ENCODE measurements at places on chromosomes 13 and 19.

GRCh38 chr13:50936679-50937078, 27.1 kb downstream of the RNASEH2B start:
- no peak for DNase-seq

DNA sequence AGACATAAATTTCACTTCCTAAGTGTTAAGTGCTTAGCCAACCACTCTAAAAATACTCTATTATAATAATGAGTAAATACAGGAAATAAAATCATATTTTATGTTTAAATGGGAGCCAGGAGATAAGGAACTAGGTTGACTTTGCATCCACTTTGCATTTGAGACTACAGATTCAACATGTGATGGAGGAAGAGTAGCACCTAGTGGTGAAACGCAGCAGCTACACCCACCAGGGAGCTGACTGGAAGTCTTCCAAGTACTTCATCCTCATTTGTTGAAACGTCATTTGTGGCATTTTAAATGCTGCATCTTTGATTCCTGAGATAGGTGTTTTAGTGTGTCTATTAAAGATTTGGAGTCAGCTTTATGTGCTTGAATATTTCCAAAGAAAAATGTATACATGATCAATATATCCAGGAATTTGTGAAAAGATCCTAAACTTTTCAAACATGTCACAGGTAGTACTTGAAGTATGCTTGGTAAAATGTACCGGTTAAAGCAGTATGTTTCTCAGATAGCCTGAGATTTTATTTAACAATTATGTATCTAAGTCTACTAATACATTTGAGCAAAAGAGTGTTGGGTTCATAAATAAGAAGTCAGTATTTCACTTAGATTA, 17.4 kb upstream of the KCTD12 start:
- DNase-seq: no peak

GRCh38 chr19:49361438-49362047, 673 bp downstream of the TEAD2 start:
- DNase-seq: no peak

DNA sequence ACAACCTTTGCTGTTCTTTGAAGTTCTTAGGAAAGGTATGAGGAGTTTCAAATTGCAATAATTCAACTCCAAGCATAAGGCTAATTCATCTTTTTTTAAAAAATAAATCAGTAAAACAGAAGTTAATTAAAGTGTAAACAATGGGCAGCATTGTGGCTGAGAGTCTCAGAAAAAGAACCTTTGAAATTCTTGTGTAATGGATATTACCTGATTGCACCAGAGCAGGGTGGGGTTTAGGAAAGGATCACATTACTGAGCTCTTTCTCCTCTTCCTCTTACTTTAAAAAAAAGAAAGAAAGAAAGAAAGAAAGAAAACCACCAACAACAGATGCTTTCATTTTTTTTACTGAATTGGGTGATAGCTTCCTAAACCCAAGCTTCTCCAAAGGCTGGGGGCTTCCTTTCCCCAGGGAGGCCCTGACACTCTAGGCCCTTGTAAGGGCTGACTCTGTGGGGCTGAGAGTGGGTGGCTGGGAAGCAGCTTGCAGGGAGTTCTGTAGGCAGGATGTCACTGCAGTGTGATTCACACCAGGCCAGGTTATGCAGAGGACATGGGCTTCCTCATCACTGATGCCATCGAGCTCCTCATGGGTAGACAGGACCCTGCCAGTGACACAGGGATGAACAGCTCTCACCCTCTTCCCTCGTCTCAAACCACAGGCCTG, 564.5 kb downstream of the FGF9 start:
- DNase-seq: no peak

DNA sequence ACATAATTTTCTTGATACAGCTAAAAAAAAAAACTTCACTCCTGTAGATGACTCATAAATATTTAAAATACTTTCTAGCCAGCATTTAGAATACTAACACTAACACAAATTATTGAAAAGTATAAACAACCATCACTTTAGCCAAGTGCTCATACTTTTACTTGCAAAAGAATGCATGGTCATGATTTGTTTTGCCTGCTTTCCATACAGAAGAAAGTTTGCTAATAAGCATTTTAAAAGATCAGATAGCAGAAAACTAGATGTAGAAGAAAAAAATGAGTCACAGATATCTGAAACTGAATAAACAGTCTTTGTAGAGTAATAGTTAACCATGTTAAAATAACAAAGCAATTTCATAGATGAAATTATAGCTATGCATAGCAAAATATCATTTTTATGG, 2280.4 kb upstream of the PCDH20 start:
- DNase-seq: peak; percentile 19

DNA sequence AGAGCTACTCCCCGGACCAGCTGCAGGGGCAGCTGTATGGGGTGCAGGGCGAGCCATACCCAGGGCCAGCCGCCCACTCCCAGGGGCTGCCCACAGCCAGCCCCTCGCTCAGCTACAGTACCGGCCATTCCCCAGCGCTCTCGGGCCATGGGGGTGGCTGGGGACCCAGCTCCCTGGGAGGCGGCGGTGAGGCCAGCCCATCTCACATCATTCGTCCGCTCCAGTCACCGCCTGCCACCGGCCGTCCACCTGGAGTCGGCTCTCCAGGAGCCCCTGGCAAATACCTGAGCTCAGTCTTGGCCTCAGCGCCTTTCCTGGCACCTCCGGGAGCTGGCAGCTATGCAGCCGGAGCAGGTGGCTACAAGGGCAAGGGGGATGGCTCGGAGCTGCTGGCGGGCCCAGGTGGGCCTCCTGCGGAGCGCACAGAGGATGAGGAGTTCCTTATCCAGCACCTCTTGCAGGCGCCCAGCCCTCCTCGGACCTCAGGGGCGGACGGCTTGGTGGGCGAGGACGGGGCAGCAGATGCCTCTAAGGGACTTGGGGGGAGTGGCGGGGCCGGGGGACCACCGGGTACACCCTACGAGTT, 4.9 kb downstream of the PRR12 start:
- no peak for DNase-seq

GRCh38 chr19:8449830-8450229, 5.1 kb downstream of the HNRNPM start:
- DNase-seq: no peak

GRCh38 chr19:10334588-10335351, 1.4 kb upstream of the RAVER1 start:
- DNase-seq: peak; percentile 78

DNA sequence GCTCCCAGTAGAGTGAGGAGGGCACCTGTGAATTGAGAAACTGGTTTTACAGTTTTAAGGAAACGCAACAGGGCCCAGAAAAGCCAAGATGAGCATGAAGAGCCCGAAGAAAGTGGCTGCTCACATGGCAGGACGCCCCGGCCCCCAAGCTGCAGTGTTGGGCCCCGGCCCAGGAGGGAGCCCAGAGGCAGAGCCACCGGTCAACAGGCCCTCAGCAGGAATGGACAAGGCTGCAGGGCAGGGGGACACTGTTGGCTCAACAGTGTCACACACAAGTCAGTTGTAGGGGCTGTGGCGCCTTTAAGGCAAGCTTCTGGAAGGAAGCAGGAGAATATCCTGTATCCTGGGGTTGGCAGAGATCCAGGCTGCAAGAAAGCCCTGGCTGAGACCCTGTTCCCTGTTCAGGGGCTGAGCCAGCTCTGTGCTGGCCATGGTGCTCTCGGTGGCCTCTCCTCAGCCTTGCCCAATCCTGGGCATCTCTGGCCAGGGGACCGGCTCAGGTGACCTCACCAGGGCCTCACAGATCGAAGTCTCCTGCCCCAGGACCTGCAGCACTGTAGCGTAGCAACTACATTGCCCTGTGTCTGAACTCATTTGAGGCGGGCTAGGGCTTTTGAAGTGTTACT, 28.0 kb downstream of the UPF1 start:
- no peak for DNase-seq

DNA sequence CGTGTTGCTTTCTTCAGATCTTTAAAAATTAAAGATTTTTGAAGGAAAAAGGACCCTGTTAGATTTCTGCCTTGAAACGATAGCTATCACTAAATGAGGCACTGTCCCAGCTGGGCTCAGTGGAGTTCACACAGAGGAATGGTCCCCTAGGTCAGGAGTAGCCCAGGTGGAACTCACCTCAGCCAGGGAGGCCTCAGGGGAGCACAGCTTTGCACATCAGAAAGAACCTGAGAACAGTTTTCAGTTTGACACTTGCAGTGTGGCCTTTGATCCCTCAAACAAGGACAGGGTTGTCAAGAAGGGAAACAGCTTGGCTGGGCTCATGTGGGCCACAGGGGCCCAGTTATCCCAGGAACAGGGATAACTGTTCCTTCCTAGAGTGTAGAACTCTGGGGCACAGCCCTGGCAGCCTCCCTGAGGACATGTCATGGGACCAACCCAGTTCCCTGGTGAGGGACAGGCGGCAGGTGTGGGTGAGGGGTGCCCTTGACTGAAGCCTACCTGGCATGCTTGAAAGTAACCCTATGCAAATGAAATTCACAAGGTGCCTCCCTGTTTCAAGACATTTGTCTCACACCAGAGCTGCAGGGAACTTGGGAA, 59.4 kb downstream of the CHST8 start:
- no peak for DNase-seq

DNA sequence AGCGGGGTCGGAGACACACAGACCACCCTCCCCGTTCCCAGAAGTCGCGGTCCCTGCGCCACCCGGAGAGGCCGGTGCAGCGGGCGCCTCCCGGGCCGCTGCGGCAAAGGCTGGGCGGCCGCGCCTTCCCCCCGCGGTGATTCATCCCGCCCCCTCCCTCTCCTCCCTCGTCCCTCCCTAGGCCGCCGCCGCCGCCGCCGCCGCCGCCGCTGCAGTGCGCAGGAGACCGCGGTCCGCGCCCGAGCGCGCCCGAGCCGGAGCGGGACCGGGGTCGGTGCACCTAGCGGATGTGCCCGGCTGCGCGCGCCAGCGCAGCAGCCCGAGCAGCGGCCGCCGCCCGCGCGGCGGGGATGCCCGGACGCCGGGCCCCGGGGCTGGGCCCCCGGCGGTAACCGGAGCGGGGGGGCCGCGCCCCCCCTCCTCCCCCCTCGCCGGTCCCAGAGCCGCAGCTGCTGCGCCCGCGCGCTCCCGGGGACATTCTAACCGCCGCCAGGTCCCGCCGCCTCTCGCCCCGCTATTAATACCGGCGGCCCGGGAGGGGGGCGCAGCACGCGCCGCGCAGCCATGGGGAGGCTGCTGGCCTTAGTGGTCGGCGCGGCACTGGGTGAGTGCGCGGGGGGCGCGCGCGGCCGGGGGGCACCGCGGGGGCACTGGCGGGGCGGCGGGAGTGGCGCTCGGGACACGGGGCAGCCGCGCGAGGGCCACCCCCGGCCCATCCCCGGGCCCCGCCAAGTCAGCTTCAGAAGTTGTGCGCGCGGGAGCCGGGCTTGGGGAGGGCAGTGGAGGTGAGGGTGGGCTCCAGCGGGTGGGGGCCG, at the start of gene SCN1B:
Gene SCN1B, plus strand, starts transcription at position 214 of the 815 bp plus-strand sequence. Its CDS starts 351 bp downstream, at position 565.
- no peak for DNase-seq

GRCh38 chr19:54952591-54953344, 5.4 kb upstream of the NLRP7 start:
- peak; percentile 65 for DNase-seq

DNA sequence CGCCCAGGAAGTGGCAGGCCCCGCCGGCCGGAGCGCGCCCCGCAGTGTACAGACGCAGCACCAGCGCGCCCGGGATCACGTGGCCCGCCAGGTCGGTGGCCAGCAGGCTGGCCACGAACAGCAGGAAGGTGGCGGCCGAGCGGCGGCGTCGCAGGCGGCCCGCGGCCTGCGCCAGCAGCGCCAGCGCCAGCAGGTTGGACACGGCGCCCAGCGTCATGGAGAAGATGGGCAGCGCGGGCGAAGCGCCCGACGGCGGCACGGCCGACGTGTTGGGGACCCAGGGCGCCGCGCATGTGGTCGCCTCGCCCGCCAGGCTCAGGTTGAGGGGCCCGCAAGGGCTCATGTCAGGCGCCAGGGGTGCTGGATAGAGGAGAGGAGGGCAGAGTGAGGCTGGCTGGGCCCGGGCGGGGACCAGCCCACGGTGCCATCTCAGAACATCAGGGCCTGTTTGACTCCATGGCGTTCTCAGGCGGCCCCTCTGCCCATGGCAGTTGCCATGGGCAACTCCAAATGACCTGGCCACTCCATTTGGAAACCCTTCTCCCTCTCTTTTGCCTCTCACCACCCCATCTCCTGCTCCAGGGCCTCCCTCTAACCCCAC, 1.1 kb downstream of the PTGER1 start:
- no peak for DNase-seq

- DNase-seq: no peak
These were observed 573.8 kb upstream of the MIR17HG start for GRCh38 chr13:90773681-90774080.

GRCh38 chr19:11421371-11422098, 2.4 kb upstream of the RGL3 start:
- no peak for DNase-seq

- no peak for DNase-seq
These were observed 7.2 kb downstream of the FBXL3 start for GRCh38 chr13:77019756-77020155.

- DNase-seq: no peak
These were observed 83.6 kb upstream of the ARHGEF7 start for GRCh38 chr13:111031531-111031961.

DNA sequence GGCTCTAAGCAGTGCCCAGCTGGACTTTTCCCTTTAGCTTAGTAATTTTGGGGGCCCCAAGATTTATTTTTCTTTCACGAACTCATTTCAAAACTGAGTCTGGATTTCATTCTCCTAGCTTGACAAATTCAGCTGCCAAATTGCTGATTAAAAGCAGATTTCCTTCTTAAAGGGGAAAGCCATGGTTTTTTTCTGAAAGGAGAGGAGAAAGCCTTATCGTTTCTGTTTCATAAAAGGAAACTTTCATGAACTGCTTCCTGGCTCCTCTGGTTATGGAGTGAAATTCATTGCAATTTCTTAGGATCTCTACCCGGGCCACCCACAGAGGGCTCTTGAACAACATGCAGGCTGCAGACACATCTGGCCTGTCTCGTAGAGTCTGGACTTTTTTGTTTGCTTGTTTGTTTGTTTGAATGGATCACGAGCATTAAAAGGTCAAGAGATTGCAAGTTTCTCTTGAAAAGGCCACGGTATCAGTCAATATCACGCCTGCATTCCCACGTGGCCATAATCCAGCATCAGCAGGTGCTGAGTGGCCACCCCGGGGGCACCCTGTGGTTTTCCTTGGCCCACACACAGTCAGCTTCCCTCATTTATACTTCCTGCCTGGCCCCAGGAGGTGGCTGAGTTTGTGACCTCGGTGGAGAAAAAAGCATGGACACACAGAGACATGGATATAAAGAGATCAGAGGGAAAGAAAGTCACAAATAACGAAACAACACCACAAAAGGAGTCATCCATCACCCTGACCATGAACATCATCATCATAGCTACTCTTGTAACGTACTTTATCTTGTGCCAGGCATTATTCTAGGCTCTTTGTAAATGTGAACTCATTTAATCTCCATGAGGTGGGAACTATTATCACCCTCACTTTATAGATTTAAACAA, 10.5 kb upstream of the KLK4 start:
- no peak for DNase-seq

- no peak for DNase-seq
These were observed 122.3 kb downstream of the ATP8A2 start for GRCh38 chr13:25493931-25494640.

DNA sequence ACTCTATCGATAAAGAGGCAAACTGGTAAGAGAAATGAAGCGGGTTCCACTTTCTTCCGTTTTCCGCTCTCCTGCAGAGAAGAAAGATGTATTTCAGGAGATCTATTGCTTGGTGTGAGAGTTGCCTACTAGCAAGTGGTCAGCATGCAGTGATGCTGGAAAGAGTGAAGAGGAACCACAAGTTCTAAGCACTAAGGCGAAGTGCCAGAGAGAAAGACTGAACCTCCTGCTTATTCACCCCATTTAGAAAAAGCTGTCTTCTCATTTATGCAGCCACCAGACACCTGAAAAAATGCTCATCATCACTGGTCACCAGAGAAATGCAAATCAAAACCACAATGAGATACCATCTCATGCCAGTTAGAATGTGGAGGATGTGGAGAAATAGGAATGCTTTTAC, 78.7 kb upstream of the GPC6 start:
- DNase-seq: no peak

All from non-pigmented ciliary epithelial cell (primary cell).